ENCODE measurements at places on chromosomes 2 and 18. TPM values are rescaled to one million over a fixed set of nuclear protein-coding genes. Genes with fewer than 3 reads are reported as not detected.

- no peak for DNase-seq
Measured at GRCh38 chr2:72827966-72828646, 2.3 kb upstream of the EXOC6B start.

GRCh38 chr2:101162561-101163330, 11.6 kb upstream of the TBC1D8 start:
- DNase-seq = no peak

- DNase-seq = no peak
Measured at GRCh38 chr18:45528712-45529336, 86.5 kb upstream of the SLC14A2 start.

GRCh38 chr18:49492694-49493033, 5.6 kb upstream of the C18orf32 start:
- DNase-seq = no peak

The RGPD4 gene
- total RNA-seq = not detected

DNA sequence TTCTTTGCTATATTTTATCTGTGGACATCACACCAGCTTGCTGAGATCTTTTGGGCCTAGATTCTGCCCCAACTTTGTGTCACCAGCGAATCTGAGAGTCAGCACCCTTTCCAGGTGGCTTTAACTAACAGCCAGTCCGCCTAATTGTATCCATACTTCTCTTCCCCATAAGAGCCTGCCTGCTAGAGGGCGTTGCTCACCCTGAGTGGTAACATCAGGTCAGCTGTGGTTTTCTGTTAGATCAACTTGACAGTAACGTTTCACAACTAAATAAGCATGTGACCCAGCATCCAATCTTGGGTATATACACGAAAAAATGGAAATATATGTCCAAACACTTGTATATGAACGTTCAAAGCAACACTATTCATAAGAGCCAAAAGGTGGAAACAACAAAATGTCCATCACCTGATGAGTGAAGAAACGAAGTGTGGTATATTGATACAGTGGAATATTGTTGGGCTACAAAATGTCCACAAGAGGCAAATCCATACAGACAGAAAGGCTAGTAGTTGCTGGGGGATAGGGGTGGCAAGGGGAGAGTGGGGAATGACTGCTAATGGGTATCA, 24.9 kb downstream of the EFHD1 start:
- no peak for DNase-seq

DNA sequence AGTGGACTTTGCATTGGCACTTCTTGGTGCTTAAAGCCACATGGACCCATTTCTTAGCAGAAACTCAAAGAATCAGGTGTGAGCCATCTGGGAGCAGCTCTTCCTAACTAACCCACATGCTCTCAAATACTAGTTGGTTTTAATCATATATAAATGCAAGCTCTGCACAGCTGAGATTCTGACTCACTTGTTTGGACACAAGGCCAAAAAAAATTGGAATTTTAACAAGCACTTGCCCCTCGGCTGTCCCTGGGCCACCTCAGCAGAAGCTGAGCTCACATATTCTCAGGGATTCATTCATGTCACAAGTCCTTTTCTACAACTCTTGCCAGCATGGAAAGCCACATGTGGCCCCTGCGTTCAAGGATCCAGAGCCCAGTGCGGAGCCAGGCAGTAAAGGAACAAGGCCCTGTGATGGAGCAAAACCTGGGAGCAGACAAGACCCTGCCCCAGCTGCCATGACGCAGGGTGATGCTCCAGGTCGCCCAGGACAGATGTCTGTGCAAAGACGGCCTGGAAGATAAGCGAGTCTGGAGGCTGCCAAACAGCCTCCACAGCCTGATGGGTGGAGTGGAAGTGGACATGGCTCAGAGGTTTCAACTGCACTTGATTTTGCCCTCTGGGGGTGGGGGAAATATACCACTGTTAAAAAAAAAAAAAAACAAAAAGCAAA, 266.5 kb downstream of the EIPR1 start:
- DNase-seq = no peak

DNA sequence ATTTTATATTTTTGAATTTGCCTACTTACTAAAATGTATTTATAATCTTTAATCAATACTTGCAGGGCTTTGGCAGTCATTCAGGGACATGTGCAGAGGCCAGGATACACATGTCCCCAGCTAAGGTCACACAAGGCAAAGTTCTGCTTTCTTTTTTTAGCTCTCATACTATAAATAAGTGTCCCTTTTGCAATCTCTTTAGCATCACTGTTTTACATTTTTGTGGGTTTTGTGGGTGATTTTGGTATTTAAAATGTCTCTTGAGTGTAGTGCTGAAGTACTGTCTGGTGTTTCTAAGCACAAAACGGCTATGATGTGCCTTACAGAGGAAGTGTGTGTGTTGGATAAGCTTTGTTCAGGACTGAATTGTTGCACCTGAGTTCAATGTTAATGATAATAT, 309.0 kb upstream of the GULP1 start:
- peak; percentile 42 for DNase-seq

GRCh38 chr2:180520206-180520605, 460.2 kb upstream of the UBE2E3 start:
- DNase-seq = no peak

The GBX2 gene
- total RNA-seq = 4.8 TPM

The PRKAG3 gene
- total RNA-seq = not detected

Data from epithelial cell of proximal tubule (primary cell).